ENCODE measurements at places on chromosomes 2 and 18.

- DNase-seq = no peak
These were observed 7.6 kb upstream of the BOK start for GRCh38 chr2:241550616-241551580.

DNA sequence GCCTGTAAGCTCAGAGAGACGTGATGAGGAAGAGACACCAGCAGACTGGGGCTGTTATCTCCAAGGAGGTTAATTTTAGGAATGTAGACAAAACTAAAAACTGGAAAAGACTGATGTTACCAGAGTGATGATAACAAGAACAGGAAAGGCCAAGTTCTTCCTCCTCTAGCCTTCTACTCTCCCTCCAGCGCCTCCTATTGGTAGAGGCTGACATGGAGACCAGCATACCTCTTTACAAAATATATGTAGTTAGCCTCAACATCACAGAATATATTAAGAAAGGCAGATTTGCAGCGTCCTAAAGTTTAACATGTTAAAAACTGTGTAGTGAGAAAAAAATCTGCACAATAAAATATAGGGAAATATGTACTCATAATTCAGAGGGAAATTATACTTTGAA lies 66.0 kb downstream of the TCF4 start:
- DNase-seq = no peak

DNA sequence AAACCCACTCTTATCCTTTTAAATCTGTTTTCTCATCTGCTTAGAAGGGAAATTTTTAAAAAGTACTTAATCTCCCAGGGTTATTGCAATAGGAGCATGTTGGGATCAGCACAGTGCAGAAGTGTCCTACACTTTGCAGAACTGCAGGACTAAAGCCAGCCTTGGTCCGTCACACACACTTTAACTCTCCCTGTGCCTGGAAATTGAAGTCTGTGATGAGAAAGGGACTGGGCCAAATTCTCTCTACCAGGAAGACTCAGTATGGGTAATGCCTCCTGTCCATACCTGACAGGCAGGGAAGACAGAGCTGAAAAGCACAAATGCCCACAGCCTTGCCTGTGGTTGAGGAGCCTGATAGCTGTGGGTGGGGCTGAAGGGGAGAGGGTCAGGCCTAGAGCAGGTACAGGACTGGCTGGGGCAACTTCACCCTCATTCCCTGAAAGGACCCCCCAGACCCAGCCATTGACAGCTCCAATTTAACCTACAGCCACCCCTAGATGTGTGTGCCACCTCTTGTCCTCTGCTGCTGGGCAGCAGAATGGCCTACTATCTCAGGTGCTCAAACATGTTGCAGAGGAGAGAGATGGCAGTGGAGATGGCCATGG lies 377.2 kb upstream of the KLHL29 start:
- no peak for DNase-seq

DNA sequence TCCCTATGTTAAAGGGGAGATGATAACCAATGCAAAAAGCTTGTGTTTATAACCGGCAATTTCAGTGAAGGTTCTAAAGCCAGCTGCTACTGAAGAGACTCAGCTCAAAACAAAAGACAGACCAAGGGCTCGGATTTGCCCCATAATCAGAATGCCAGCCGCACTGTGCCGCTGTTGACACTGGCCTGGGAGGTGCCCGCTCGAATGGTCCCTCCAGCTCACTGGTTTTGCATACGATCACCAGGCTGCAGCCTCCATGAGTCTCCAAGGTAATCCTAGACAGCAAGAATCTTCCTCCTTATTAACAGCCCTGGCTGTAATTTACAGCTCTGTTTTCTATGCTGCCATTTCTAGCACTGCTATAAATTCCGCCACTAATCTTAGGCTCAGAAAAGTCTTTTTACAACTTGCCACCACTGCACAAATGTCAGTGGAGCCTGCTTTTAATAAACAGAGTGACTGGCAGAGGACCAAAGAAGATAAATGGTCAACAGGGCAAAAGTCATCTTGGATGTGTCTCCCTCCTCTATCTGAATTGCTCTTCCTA lies 155.7 kb upstream of the SH3BP4 start:
- DNase-seq = no peak

DNA sequence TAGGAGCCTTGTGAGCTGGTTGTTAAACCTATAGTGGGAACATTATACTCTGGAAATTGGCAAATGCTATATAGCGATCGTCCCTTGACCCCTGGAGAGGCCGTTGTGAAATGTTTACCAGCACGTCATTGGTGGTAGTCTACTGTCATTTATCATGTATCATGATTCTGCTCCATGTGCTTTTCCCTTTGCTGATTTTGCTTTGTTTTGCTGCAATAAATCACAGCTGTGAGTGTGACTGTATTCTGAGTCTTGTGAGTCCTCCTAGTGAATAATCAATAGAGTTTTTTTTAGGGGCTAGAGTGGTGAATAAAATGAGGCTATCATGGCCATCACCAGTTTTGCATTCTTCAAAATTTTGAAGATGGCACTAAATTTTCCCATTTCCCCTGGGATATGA lies 189.1 kb downstream of the HRH4 start:
- no peak for DNase-seq

- DNase-seq = no peak
These were observed at the start of gene NLRC4 for GRCh38 chr2:32264422-32265105. Gene NLRC4, minus strand, starts transcription at chr2:32264886. Its CDS starts 8,111 bp downstream, at chr2:32256775.
